ENCODE measurements at places on chromosomes 13 and 19.

DNA sequence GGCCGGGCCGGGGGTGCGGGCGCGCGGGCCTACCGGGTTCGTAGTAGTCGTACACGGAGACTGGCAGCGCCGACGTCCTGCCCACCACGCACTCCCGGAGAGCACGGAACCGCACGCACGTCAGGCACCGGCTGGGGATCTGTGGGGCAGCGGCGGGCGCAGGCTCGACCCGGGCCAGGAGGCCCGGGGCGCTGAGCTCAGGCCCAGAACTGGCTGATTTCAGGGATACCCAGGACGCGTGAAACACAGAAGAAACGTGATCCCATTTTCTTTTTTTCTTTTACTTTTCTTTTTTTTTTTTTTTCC is 9.0 kb downstream of the F2RL3 start:
- no peak for DNase-seq

DNA sequence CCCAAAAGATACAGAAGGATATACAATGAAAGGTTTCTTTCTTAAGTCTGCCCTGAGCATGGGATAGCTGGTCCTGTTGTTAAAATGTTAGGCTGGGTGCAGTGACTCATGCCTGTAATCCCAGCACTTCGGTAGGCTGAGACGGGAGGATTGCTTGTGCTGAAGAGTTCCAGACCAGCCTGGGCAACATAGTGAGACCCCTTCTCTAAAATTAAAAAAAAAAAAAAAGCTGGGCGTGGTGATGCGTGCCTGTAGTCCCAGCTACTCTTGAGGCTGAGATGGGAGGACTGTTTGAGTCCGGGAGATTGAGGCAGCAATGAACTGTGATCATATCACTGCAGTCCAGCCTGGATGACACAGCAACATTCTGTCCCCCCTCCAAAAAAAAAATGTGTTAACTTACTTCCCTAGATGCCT is 52.5 kb upstream of the SHKBP1 start:
- no peak for DNase-seq

DNA sequence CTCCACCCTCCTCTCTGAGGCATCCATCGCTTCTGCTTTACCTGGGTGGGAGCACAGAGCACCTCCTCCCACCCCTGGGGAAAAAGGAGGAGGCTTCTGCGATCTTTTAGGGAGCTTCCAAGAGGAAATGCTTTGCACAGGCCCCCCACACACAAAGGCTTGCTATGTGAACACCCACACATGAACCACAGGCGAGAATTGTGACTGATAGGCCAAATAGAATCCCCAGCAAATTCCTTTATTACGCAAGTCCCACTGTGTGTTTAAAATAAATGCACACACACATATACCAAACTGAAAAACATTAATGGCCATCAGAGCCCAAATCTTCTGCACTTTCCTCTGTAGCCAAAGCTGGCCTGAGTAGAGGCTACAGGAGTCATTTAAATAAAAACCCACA is 50.6 kb downstream of the HSPH1 start:
- no peak for DNase-seq

DNA sequence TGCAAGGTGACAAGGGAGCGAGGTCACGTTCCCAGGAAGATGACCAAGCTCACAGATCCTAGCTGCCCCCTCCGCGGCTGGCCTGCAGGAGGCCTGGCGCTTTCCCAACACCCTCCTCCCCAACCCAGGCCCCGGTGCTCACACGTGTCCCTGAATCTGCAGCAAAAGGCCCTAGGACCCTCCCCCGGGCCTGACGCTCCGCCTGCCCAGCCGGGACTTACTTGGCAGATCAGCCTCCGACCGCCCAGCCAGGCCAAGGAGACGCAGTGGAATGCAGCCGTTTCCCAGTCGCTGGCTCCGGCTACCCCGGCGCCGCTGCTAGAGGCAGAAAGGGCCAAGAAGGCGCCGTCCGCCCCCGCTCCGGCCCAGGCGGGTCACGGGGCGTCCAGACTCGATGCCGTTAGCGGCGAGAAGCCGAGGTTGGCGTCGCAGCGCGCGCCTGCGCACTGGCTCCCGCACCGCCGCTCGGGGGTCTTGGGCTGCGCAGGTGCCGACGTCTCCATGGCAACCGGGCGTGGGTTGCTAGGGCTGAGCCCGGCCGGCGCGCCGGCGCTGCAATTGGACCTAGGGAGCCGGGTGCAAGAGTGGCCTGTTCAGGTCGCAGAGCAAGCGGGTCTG is at the start of gene PNMA8A:
TSS of gene PNMA8A (minus strand) at position 448 of the 618 bp plus-strand sequence. CDS start 528 bp downstream, outside the sequence.
- DNase-seq = no peak

- no peak for DNase-seq
Measured at GRCh38 chr19:33410915-33411401, 37.4 kb downstream of the CEBPG start.

- DNase-seq = no peak
Measured at GRCh38 chr19:4988770-4989251, 19.9 kb downstream of the KDM4B start.

DNA sequence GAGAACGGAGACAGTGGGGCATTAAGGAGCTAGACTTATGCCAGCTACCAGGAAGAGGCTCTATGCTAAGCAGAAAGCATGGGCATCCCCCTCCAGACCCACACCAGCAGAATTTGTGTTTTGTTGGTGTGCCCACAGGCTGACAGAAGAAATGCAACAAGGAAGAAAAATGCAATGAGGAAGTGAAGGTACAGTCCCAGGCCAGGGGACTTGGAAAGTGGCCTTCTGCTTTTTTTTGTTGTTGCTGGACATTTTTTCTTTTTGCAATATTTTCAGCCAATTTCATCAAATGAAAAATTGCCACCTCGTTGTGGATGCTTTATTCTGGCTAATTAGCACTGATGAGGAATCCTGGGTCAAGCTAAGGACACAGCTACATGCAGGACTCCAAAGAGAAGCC is 167.7 kb downstream of the TSHZ3 start:
- DNase-seq = no peak

DNA sequence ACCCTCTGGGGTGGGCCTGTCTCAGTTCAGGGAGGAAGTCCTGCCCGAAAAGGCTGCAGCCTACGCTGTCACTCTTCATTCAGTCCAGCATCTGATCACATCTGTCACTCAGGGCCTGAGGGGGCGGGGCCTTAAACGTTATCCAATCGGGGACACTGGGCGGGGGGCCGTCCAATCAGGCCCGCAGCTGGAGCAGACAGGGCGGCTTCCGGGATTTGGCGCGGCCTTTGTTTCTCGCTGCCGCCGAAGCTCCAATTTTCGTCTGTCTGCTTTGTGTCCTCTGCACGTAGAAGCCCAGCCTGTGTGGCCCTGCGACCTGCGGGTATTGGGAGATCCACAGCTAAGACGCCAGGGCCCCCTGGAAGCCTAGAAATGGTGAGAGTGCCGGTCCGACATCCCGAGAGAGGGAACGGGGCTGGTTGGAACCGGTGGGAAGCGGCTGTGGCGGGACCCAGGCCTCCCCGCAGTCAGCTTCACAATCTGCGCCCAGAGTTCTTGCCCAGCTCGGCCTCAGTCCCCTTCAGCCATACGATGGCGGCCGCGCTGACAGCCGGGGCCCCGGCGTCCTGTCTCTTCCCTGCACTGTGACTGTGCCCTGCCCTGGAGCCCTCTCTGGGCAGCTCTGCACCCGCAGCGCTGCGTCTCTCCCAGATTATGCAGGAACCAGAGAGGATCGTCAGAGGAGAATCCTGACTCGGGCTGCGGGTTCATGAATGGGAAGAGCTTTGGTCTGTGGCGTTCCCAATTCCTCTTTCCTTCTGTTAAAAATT is at the start of gene ZNF730:
TSS of gene ZNF730 (plus strand) at position 224 of the 770 bp plus-strand sequence. CDS start at position 373, 149 bp downstream.
- peak; percentile 83 for DNase-seq

DNA sequence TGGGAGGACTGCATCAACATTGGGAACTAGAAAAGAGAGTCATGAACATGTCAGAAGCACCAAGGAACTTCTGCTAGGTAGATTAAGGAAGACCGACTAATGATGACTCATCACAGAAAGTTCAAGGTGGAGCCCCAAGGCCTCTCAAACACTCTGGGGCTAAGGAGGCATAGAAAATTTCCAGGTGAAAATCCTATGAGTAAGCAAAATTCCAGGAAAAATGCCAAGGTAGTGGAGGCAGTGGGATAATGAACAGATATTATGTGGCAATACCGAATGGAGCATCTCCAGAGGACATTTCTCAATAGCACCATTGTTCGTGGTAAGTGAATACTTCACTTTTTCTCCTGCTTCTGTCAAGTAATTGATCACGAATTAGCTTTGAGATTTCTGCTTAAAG is 336.5 kb downstream of the MZT1 start:
- no peak for DNase-seq

GRCh38 chr13:48570216-48570828 is 37.4 kb upstream of the RCBTB2 start:
- peak; percentile 50 for DNase-seq

DNA sequence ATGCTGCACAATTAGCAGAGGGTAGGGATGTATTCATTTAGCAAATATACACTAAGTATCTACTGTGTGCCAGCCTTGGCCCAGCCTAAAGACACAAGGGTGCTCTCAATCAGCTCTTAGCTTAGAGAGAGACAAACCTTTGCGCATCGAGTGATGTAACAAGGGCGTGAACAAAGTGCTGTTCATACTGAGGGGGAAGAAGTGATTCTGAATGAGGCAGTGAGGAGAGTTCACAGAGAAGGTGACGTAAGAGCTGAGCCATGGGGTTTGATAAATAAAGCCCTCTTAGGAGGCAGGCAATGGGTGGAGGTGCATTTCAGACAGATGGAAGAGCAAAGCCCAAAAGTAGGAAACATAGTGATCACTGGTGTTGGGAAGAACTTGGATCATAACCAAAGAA is 68.5 kb downstream of the FLT1 start:
- no peak for DNase-seq

- DNase-seq = no peak
Measured at GRCh38 chr13:52712385-52712784, 27.2 kb downstream of the CNMD start.

DNA sequence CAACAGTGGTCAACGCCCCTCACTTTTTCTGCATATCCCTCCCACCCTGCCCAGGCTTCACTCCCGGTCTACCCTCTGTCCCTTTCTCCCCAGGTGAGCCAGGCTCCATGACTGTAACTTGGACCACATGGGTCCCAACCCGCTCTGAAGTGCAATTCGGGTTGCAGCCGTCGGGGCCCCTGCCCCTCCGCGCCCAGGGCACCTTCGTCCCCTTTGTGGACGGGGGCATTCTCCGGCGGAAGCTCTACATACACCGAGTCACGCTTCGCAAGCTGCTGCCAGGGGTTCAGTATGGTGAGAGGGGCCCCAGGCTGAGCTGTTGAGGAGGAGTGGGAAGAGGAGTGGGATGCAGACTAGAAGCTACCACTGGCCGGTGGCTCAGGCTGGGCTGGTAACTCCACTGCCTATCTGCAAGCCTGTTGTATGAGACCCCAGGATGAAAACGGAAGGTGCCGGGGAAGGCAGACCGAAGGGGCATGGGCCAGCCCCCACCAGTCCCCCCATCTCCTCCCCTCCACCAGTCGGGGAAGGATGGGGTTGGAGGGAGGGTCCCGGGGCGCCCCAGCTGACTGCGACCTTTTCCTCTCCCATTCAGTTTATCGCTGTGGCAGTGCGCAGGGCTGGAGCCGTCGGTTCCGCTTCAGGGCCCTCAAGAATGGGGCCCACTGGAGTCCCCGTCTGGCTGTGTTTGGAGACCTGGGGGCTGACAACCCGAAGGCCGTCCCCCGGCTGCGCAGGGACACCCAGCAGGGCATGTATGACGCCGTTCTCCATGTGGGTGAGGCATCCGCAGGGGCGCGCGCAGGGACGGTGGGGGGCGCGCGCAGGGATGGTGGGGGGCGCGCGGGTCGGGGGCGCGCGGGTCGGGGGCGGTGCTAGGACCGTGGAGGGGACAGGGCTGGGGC is 14.4 kb downstream of the ACP7 start:
- DNase-seq = no peak

DNA sequence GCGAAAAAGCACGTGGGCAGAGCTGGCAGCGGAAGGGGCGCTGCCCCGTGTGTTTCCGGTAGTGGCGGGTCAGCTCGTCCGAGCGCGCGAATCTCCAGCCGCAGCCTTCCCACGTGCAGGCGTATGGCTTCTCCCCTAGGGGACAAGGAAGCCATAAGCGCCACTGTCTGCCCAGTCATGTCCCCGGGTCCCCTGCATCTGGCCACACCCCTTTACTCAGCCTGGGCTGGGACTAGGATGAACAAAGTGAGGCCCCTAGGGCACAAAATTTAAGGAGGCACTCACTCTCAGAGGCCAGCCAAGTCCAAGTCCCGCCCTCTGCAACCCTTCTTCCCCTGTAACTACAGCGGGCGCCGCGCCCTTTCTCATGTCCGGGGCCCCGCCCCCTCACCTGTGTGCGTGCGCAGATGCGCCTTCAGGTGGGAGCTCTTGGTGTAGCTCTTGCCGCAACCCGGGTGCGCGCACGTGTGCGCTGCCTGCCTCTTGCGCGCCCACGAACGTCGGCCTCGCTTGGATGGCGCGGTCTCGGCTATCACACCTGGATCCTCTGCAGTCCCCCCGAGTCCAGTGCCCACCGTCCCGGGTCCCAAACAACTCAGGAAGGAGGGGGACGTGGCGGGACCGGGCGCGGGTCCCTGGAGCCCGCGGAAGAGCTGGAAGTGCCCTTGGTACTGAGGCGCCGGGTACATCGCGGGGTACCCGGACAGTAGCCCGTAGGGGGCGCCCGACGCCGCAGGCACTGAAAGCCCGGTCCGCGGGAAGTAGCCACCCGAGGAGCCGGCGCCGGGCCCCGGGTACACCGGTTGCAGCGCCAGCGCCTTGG is 1.9 kb downstream of the KLF1 start:
- peak; percentile 94 for DNase-seq

- DNase-seq = no peak
Measured at GRCh38 chr13:109666656-109667055, 119.7 kb downstream of the IRS2 start.

- peak; percentile 66 for DNase-seq
Measured at GRCh38 chr19:11405846-11406643, 13.1 kb downstream of the RGL3 start.

DNA sequence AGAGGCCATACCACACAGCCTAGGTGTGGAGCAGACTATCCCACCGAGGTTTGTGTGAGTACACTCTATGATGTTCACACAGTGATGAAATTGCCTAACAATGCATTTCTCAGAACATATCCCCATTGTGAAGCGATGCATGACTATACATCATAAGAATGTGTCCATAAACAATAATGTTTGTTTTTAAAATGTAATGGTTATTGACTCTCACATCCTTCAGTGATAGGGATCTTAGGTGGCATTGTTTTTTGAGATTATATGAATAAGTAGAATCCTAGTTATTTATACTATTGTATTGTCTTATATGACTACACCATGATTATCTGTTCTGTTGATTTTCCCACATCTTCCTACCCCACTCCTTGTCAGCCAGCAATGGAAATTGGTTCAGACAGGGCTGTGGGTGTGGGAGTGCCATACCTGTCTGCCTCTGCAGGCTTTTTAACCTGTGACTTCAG is 13.6 kb downstream of the CCNA1 start:
- DNase-seq = no peak

GRCh38 chr19:17529239-17530158 is 18.1 kb downstream of the PGLS start:
- DNase-seq = no peak
